ENCODE measurements at places on chromosomes 3 and 15.

GRCh38 chr15:73607405-73607804, 25.8 kb downstream of the NPTN start:
- no peak for DNase-seq

DNA sequence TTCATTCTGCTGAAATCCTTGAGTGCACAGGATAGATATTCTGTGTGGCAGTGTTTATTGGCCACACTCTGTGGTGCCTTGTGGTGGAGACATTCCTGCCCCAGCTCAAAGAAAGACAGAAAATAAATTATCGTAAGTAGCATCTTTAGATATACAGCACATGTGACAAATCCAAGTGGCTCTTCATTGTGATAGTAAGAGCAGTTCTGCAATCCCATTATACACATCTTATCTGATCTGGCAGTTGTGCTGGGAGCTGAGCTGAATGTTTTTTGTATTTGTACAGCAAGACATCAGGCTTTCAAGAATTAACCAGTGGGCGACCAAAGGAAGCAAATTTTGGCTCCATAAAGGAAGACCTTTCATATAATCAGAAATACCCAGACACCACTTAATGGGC, 235.3 kb upstream of the MRPL3 start:
- no peak for DNase-seq

GRCh38 chr3:106302451-106303221, 433.8 kb upstream of the CBLB start:
- DNase-seq: no peak

DNA sequence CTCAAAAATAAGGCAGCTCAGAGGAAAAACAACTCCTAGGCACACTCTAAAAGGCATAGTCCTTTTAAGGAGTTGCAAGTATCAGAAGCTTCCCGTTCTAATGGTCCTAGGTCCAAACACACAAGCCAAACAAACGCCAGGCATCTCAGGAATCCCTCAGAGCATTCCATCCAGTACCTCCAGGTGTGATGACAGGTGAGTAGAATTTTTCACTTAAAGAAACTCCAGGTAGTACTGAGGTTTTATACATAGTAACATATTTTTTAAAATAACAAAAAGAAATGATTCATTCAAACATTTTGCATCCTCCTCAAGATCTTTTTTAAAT, 1092.3 kb downstream of the TUSC7 start:
- DNase-seq: no peak

DNA sequence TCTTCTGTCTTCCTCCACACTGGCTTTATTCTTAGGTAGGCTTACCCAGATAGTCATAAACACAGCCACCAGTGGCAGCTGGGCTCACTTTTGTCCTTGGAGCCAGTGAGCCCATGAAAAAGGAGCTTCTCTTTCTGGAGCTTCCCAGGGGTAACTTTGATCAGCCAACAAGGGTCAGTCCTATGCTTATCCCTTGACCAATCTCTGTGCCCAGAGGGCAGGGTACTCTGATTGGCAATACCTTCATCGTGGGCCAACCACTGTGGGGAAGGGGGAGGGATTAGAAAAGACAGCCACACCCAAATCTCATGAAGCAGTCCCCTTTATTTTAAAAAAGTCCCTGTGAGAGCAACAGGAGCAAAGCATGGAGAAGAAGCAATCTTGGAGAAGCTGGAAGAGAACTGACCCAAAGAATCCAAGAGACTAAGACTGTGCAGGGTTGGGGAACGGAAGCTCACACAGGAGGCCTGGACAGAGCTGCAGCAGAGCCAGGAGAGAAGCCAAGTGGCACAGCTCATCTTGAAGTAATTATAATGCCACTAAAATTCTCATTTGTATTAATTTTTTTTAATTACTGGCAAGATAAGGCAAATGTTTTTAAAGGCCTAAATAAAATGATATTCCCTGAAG, 70.4 kb downstream of the SSUH2 start:
- DNase-seq: no peak

DNA sequence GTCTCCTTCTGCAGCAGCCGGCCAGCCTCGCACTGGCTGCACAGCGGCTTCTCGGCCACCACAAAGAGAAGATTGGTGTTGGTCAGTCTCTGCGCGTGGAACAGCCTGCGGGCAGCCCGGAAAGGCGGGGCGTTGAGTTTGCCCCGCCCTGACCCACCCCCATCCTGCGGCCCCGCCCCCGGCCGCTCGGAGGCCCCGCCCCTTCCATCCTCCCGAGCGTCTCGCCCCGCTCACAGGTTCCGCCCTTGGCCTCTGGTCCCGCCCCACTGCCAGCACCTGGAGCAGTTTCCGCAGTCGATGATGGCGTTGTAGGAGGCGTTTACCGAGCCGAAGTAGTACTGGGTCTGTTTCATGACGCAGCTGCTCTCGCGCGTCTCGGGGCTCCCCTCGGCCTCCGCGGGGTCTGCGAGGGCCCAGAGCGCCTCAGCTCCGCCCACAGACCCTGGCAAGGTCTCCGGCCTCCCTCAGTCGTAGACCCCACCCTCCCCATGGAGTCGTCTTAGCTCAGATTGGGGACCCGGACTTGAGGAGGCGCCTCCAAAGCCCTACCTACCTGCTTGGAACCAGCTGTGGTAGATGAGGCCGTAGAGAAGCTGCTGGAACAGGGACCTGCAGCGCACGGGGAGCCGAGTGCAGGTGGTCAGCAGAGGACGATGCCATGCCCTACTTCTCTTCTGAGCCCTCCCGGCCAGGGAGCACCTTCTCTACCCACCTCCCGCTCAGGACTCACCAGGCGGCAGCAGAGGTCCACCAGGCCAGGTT, 5.9 kb upstream of the TMEM115 start:
- DNase-seq: peak; percentile 87

- DNase-seq: no peak
These were observed 28.5 kb downstream of the RFTN1 start for GRCh38 chr3:16484984-16485383.

DNA sequence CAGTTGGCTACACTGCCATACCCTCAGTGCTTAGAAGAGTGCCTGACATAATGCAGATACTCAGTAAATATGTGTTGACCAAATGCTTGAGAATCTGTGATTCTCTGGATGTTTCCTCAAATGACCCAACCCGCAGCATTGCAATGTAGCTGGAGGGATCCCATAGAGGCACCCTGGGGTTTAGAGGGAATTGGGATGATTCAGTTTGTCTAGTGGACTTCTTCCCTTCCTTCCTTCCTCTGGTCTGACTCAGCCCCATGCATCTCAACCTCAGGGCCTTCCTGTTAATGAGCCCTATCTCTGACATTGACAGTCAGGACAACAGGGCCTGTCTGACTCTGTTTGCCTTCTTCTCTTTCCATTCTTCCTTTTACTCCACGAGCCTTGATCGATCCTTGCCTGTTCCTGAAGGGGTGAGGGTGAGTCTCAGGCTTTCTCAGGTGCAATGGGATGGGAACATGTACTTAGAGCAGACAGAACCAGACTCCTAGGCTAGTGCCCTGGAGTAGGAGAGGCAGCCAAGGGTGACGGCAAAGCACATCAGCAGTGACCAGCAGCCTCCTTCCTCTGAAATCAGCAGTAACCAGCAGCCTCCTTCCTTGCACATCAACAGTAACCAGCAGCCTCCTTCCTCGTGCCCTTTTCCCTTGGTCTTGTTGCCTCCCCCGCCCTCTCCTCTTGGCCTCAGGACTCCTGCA, 78.2 kb downstream of the DGKG start:
- no peak for DNase-seq

DNA sequence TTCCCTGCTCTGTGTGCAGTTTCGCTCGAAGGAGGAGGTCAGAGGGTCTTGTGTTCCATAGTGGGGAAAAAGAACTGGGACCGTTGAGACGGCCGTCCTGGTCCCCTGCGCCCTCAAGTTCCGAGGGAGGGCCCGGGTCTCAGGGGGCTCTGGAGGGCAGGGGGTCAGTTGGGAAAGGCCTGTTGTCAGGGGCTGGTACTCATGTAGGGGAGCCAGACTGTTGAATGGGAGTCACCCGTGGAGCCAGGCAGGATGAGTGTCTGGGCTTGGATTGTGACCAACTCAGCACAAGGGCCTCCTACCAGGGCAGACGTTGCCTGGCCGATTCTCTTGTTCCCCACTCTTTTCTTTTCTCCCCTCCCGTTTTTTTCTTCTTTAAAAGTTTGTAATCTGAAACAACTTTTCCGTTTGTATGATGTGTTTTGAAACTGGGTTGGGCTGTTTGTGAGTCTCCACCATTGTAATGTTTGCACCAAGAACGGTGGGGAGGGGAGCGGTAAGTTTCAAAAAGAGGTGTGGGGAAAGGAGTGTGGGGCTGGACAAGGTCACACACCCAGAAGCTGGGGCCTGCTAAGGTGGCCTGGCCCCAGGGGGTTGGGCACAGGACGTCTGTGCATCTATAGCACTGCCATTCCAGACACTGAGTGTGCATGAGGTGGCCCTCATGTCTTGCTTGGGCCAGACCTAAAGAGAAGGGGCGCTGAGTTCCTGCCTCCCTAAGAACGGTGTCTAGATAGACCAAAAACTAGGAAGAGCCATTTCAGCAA, 1.1 kb downstream of the CMTM7 start:
- peak; percentile 69 for DNase-seq

GRCh38 chr3:57446318-57446841, 97.8 kb downstream of the DNAH12 start:
- peak; percentile 32 for DNase-seq

- no peak for DNase-seq
These were observed 21.3 kb downstream of the POC1A start for GRCh38 chr3:52132930-52133329.

- DNase-seq: no peak
These were observed 11.5 kb downstream of the TLR9 start for GRCh38 chr3:52213901-52214300.

- peak; percentile 71 for DNase-seq
These were observed 225.9 kb downstream of the ITPR1 start for GRCh38 chr3:4719046-4719501.

DNA sequence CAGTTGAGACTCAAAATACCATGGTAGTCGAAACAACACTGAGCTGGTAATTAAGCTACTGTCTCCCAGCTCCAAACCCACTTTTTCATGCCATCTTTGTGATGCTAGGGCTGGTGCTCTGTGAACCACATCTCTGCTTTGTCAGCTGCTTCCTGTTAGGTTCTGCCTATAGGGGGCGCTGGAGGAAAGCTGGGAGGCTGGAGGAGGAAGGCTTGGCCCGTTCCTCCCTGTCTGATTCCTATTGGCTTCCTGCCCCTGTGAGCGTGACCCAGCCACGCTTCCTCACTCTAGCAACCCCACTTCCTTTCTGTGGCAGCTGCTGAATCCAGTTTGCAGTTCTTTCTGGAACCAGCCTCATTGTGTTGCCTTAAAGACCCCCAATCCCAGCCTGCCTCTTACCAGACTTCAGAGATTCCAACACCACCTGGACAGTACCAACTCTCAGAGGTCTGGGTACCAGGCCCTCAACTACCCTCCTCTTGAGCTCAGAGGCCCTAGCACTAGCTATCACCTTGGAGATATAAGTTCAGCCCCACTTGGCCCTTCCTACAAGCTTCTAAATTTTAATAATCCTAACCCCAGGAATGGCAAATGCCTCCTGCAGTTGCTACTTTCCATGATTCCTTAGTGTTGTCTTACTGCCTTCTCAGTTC, 120.9 kb downstream of the ERC2 start:
- no peak for DNase-seq

DNA sequence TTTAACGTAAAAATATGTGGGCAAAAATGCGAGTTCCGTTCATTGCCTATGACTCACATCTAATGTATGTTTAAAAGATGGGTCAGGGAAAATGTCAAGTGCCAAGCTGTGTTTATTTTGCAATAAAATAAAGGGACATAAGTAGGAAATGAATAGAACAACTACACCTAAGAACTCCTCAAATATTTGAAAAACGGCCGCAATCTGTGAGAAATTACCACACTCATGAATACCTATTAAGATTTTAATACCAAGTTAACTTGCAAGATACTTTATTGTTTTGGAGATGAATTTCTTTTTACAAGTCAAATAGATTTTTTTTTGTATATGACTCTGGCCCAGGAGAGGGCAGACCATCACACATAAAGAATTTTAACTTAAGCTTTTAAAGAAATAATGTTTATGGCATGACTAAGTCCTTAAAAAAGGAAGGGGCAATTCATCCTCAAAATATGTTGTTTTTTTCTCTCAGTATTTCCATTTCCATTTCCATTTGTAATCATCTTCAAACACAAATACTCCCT, 152.7 kb downstream of the SUCNR1 start:
- DNase-seq: no peak

DNA sequence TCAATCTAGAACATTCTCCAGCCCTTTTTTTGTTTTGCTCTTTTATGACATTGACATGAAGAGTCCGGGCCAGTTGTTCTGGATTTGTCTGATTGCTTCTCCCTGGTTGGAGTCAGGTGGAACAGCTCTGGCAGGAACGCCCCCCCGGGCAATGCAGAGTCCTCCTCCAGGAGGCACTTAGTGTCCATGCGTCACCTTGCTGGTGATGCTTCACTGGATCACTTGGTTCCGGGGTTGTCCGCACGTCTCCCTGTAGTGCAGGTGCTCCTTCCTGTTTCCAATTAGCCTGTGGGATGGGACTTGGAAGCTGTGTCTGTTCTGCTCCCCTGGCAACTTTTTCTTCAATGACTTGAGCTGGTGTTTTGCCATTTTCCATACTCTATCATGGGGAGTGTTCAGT, 9.8 kb downstream of the CSK start:
- no peak for DNase-seq

- no peak for DNase-seq
These were observed 12.8 kb upstream of the PDCD7 start for GRCh38 chr15:65146438-65146837.

DNA sequence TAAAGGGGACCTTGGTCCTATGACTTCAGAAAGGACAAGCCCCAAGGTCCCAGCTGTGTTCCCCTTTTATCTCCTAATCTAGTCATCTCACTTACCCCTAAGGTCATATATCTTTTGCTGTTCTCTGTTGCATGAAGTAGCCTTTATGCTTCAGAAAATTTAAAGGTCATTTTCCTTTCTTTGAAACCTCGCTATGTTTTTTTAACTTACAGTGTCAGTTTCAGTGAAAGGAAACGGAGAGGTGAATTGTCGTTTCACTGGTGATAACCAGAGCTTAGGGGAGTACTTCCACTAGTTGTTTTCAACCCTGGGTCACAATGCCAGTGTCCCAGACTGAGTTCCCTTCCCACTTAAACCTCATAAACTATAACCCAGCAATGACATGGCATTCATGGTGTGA, 357.4 kb downstream of the GAP43 start:
- no peak for DNase-seq

GRCh38 chr3:68210635-68211034, 556.2 kb upstream of the SUCLG2 start:
- no peak for DNase-seq

GRCh38 chr3:66463730-66464511, 36.9 kb downstream of the LRIG1 start:
- no peak for DNase-seq

- DNase-seq: no peak
These were observed 7.5 kb upstream of the TBC1D21 start for GRCh38 chr15:73865904-73866303.

GRCh38 chr15:89002830-89003229, 85.4 kb upstream of the ABHD2 start:
- no peak for DNase-seq

- no peak for DNase-seq
These were observed 705.7 kb upstream of the NR2F2 start for GRCh38 chr15:95624616-95625361.

DNA sequence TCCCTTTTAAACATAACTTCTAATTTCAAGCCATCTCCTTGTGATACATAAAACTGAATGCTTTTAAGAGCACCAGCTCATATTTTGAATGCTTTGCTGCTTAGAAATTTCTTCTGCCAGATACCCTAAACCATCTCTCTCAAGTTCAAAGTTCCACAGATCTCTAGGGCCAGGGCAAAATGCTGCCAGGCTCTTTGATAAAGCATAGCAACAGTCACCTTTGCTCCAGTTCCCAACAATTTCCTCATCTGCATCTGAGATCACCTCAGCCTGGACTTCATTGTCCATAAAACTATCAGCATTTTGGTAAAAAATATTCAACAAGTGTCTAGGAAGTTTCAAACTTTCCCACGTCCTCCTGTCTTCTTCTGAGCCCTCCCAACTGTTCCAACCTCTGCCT, 17.5 kb downstream of the OSTN start:
- DNase-seq: no peak

All from left hindlimb (tissue), 1 donor.